ENCODE measurements at places on chromosomes 13 and 19. TPM values are rescaled to one million over a fixed set of nuclear protein-coding genes. Genes with fewer than 3 reads are reported as not detected.

The ZNF71 gene
- polyA plus RNA-seq: 7.9 TPM

The KCNRG gene
- polyA plus RNA-seq: 0.66 TPM

The FPR1 gene
- polyA plus RNA-seq: not detected

The EFNA2 gene
- polyA plus RNA-seq: not detected

The TJP3 gene
- not detected for polyA plus RNA-seq

The METTL21C gene
- polyA plus RNA-seq: not detected

DNA sequence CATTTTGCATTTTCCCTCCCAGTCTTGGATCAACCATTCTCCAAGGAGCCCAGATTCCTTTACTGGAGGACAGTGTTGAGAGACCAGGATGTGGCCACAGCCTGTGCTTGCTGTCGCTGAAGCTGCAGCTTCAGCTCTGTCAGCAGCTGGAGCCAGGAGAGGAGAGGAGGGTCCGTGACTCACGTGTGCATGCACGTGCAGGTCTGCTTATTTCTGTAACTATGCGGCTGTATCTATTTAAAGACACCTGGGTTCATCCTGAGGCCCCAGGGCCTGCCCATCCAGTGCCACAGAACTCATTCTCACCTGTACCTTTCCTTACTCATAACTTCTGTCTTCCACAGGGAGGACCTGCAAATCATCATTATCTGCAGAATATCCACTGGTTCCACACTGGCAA lies 8.2 kb upstream of the LAMP1 start:
- DNase-seq: no peak

GRCh38 chr19:38496116-38496515 lies 62.6 kb downstream of the RYR1 start:
- no peak for DNase-seq

DNA sequence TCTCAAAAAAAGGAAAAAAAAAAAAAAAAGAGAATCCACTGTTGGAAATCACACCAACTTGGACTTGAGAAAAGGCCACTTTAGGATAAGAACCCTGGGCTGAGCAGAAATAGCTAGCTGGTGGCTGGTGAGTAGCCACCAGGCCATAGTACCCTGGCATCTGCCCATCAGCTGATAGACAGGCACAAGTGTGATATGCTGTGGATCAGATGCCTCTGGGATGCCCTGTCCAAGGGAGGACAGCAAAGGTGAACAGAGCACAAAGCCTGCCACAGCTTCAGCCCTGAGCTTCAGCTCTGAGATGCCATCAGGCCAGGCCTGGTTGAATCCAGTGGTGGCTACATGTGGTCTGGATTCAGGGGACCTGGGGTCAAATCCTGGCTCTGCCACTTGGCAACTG lies 8.7 kb downstream of the SIRT2 start:
- no peak for DNase-seq

DNA sequence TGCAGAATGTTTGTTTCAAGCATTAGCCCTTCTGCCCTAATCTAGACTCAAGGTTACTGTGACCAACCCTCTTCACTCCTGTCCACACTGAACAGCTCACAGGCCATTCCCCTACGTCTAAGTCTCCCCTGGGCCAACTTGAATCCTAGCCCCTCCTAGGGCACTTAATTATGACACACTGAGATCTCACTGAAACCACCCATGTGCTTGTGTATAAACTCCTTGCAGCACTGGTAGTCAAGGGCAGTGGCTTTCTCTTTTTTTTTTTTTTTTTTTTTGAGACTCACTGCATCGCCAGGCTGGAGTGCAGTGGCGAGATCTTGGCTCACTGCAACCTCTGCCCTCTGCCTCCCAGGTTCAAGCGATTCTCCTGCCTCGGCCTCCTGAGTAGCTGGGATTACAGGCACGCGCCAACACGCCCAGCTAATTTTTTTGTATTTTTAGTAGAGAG lies 1.9 kb upstream of the AKT2 start:
- DNase-seq: no peak

GRCh38 chr13:73521985-73522524 lies 463.2 kb downstream of the KLF5 start:
- DNase-seq: peak; percentile 1

- DNase-seq: peak; percentile 82
Observed at GRCh38 chr19:44951179-44952159, 3.7 kb upstream of the CLPTM1 start.

GRCh38 chr13:77565635-77566034 lies 30.1 kb downstream of the SCEL start:
- DNase-seq: peak; percentile 9

GRCh38 chr19:12786141-12786870 lies 5.0 kb upstream of the JUNB start:
- DNase-seq: no peak

- DNase-seq: no peak
Observed at GRCh38 chr13:61833228-61833627, 417.6 kb upstream of the PCDH20 start.

DNA sequence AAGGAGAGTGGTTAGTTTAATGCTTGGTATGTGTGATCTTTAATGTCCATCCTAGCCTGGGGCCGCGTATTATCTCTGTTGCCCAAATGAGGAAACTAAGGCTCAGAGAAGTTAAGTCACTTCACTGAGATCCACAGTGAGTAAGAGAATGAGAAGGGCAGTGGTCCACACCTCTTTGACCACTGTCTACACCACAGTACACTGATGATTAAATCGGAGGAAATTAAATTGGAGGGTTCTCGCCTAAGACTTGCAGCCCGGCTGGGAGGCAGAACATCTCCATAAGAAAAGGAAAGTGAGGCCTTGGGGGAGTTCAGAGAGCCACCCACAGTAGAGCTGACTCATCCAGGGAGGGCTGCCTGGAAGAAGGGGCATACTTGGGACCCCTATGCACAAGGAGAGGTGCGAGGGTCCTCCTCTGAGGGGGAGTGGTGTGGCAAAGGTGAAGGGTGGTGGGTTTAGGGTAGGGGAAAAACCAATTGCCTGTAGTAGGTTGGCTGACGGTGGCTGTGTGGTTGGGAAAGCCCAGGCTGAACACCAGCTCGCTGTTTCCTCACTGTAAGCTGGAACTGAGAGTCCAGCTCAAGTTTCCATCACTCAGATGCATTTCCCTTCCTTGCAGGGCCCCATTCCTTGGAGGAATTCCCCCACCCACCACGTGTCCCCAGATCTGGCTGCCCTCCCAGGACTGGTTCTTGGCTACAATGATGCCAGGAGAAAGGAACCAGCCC lies 15.0 kb upstream of the DHRS12 start:
- peak; percentile 53 for DNase-seq

DNA sequence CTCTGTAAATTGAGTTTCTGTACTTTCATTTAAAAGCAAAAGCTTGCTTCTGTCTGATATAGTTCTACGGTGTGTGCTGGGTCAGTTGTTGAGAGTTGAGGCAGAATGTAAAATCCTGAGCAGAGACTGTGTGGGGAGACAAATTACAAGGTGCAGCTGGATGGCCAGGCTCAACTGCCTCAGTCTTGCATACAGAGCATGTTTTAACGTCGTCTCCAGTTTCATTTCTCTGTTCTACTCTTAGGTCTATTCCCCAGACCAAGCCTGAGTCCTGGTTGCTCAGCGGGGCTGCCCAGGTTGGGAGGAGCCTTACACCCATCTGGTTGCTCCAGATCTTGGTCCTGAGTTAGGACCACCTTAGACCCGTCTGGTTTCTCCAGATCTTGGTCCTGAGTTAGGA lies 54.4 kb upstream of the MEDAG start:
- DNase-seq: no peak

- peak; percentile 78 for DNase-seq
Observed at GRCh38 chr19:2391118-2391725, 31.2 kb downstream of the TMPRSS9 start.

DNA sequence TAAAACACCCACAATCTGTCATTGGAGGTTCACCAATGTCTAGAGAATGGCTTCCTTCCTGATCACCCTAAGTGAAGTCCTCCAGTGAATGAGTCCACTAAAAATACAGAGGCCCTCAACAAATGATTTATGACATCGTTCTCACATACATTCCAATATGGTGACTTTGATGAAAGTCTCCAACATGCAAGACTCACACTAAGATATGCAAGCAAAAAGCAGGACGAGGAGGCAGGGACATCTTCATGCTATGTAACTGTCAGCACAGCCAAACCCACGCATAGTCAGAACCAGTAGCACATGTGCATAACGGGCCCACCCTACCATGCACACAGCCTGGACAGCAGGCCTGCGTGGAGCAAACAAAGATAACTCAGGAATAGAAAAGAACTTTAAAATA lies 16.6 kb upstream of the LSM14A start:
- peak; percentile 65 for DNase-seq

GRCh38 chr13:78759704-78760103 lies 100.7 kb upstream of the OBI1 start:
- no peak for DNase-seq

DNA sequence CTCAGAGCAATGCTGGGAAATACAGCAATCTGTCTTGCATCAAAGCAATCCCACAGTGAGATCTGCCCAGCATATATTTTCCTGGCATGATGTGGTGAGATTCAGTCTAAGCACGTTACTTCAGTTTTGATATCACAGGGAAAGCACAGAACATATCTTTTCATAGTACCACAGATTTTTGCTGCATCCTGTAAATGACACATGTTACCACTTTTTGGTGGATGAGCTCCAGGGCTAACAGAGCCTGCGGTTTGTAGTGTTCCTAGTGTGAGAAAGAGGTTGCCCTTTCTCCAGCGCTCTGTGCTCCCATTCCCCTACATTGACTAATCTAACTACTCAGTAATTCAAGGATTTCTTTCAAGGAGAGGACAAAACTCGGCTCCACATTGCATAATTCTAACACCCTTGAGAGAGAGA lies 409.0 kb downstream of the GPC6 start:
- peak; percentile 14 for DNase-seq
